Esophagus mucosa (tissue), 1 donor: ENCODE measurements at places on chromosomes 2 and 18.

GRCh38 chr18:73742957-73743356, 404.7 kb downstream of the FBXO15 start:
- no peak for ATAC-seq

GRCh38 chr2:187078297-187078696, 229.3 kb upstream of the ZSWIM2 start:
- no peak for ATAC-seq

DNA sequence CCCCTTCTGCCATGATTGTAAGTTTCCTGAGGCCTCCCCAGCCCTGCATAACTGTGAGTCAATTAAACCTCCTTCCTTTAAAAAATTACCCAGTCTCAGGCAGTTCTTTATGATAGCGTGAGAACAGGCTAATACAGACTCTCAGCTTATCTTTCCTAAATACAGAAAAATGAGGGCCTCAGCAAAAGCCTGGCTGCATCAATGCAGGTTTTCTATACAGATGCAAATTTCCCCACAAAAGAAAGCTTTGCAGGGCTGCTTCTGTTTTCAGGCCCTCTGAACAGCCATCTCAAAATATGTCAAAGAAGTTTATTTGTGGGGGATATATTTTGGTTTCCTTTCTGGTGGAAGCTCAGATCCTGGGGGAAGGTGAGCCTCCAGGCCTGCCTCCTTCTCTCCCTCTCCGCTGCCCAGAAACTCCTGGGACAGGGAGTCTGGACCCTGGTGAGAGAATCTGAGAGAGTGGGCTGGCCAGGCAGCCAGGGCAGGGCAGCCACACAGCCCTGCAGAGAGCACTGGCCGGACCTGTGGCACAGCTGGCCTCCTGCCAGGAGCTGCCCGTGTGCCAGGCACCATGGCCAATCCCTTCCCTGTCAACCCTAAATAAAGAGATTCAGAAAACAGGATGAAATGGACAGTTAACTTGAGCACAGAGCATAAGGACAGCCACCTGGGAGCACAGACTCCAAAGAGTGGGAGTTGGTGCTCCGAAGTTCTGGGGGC, 21.6 kb upstream of the AGXT start:
- ATAC-seq: no peak

DNA sequence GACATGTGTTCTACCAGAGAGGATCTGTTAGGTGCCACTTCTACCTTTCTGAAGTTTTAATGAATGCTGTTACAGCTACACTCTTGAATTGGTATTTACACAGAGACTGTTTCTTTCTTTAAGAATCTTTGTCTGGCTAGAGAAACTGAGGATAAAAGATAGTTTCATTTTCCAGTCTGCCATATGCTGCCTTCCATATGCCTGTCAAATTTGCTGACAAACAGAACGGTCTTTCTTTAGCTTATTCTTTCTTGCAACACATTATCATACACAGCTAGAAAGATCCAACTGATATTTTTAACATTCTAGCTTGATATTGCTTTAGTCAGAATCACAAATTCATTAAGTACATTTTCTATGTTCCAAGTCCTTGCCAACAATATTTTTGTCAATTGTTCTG, 409.8 kb upstream of the CELF4 start:
- ATAC-seq: no peak

DNA sequence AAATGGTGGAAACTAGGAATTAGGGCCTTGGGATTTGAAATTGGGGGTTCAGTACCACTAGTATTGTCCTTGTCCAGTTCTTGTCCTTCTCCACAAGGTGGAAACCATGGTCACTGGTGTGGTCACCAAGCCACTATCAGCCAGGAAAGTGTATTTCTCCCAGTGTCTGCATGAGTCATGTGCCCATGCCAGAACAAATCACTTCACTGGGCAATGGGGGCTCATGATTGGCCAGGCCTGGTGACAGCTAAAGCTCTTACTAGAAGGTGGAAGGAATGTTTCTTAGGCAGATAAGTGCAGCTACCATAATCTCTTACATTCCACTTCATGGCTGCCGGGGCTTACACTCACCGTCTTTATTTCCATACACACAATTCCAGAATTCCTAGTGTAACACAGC, 124.8 kb upstream of the TACR1 start:
- ATAC-seq: no peak

DNA sequence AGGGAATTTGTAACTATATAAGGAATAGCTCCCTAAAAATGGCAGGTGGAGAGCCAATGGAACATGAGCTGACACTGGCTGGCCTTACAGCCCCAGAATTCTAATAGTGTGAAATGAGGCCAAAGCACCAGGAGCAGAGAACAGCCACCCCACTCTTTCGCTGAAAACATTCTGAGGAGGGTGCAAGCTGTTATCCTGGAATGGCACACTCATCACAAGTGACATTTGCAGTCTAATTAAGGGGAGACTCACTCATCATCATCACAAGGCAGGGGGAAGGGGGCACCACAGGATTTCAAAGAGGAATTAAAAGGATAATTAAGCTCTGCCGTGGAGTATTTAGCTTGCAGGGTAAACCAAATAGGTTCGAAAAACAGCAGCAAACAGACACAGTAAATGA, 94.3 kb downstream of the EDAR start:
- no peak for ATAC-seq

GRCh38 chr2:140855471-140855870, 1275.3 kb downstream of the LRP1B start:
- ATAC-seq: no peak

DNA sequence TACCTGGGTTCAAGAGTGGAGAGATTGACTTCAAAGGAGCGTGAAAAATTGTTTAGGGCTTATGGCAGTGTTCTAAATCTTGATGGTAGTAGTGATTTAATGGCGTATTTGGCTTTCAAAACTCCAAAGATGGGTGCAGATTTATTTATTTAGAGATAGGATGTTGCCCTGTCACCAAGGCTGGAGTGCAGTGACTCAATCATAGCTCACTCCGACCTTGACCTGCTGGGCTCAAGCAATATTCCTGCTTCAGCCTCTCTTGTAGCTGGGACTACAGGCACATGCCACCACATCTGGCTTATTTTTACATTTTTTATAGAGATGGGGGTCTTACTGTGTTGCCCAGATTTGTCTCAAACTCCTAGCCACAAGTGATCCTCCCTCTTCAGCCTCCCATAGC, 52.5 kb downstream of the FAM117B start:
- no peak for ATAC-seq

- ATAC-seq: no peak
Measured at GRCh38 chr2:54429054-54429453, 27.1 kb upstream of the SPTBN1 start.

GRCh38 chr2:15816674-15817406, 123.5 kb upstream of the MYCN start:
- no peak for ATAC-seq

DNA sequence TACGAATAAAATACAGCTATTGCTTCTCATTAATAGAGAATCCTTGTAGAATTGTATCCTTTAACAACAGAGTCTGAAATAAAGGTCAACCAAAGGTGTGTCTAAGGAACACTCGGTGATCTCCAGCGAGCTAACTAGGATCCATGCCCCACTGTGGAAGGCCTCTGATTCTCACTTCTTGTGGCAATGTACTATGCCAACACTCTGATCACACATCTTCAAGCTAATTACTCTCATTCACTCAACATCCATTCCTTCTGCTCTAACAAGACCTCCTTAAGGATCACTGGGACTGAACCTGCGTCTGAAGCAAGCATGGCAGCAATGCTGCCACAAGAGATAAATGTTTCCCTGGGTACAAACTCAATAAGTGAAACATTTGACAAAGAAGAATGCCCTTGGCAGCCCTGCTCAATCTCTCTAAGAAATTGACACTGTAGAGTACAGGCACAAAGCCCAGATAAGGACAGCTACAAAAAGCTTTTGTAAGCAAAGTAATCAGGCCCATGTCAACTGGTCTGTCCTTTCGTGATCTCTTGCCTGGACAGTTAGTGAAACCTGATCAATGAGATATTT, 74.6 kb upstream of the PARD3B start:
- no peak for ATAC-seq

DNA sequence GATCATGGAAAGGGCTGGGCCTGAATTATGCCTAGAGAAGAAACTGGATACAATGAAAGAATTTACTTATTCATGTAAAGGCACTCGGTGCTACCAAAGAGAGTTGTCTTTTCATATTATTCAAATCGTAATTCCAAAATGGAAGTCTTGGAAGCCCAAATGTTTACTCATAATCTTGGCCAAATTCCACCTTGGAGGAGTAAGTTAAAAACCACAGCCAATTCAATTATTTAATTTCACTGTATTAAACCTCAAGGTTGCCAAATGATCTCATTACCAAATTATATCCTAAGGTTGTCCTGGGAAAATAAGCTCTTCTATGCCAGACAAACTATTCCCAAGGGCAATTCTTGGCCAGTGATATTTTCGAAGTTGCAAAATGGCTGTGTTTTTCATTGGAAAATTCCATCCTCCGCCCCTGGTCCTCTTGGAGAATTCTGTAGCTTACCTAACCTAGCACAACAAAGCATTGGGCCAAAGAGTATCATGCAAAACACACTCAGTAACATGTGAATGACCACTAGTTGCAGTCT, 11.1 kb upstream of the VPS4B start:
- no peak for ATAC-seq

DNA sequence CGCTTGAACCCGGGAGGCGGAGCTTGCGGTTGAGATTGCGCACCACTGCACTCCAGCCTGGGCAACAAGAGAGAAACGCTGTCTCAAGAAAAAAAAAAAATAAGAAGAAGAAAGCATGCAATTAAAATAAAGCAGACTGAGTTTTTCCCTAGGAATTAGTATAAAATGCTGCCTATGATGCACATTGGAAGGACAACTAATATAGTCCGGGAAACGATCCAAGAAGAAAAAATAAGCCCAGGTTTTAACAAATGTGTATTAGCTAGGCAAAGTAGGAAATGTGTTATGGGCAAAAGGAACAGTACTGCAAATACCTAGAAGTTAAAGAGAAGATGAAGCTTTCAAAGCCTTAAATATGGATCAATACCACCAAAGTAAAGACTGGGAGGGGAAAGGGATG, 64.0 kb downstream of the SPIRE1 start:
- no peak for ATAC-seq

DNA sequence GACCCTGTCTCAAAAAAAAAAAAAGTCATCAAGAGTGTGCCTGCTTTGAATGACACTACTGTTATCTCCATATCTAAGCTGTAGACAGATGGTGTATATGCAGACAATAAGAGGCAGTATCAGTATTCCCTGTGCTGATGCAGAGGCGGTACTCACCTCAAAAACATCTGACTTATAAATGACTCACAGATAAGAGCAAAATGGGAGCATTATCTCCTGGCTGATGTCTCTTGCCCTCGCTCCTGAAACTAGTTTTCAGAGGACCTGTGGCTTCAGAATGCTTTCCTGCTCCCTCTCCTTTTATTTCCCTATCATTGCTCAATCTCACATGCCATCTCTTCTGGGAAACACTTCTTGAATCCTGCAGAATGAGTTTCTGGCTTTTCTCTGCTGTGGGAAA, 289.6 kb downstream of the PTPRM start:
- ATAC-seq: no peak

GRCh38 chr18:77433076-77433475, 183.4 kb downstream of the GALR1 start:
- no peak for ATAC-seq

DNA sequence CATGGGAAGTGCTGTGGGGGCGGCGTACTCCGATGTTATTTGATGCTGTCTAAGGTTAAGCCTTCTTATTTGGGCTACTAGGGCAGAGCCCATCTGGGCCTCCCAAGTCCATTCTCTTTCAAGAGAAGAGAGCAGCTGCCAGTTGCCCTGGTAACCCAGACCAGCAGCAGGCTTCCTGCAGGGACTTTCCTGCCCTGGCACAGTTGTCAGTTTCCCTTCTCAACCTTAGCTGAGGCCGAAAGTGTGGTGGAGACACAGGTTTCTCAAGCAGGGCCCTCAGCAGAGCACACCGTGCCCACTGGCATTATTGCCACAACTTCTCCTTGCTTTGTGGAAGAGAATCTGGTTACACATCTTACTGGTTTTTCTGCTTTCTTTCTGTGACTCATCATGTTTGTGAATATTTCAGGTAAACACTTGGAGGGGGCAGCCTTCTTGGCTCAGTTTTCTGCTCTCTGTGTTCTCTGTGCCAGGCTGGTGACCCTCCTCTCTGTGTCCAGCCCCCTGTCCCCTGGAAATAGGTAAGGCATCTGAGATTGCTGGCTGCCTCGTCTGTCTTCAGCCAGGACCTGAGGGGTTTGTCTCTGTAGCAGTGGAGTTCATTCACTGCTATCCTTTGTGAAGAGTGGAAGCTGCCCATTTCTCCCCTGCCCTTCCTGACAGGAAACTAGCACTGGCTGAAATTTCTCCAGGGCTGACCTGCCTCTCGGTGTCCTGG, 111.0 kb downstream of the B3GNT2 start:
- ATAC-seq: peak; percentile 86

- ATAC-seq: peak; percentile 31
Measured at GRCh38 chr2:129661935-129662334, 317.5 kb upstream of the RAB6C start.

DNA sequence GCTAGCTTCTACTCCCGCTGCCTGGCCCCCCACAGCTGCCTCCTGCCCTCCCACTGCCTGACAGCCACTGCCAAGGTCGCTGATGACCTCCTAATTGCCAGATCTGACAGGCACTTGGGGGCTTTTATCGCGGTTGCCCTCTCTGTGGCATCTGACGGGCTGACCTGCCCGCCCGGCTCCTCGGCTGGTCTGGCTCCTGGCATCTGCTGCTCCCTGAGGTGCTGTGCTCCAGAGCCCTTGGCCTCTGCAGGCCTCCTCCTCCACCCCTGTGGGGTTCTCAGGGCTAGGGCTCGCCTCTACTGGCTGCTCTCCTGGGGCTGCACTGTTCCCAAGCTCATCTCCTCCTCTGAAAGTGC, 43.1 kb downstream of the INHBB start:
- ATAC-seq: no peak

GRCh38 chr18:50051288-50051687, 143.7 kb downstream of the MYO5B start:
- ATAC-seq: peak; percentile 49

DNA sequence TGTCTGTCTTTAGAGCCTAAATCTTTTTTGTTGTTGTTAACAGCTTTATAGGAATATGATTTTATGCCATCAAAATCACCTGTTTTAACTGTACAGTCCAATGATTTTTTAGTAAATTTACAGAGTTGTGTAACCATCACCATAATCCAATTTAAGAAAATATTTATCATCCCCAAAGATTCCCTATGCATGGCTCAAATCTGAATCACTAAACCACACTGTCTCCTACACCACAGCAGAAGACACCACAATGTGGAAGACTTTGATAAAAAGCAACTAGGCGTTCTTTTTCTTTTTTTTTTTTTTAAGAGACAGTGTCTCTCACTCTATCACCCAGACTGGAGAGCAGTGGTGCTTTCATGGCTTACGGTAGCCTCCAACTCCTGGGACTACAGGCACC, 99.6 kb downstream of the TXNL1 start:
- no peak for ATAC-seq

GRCh38 chr18:53322163-53322562, 902.3 kb downstream of the MBD2 start:
- no peak for ATAC-seq
